ENCODE measurements at places on chromosomes 11 and 22.

DNA sequence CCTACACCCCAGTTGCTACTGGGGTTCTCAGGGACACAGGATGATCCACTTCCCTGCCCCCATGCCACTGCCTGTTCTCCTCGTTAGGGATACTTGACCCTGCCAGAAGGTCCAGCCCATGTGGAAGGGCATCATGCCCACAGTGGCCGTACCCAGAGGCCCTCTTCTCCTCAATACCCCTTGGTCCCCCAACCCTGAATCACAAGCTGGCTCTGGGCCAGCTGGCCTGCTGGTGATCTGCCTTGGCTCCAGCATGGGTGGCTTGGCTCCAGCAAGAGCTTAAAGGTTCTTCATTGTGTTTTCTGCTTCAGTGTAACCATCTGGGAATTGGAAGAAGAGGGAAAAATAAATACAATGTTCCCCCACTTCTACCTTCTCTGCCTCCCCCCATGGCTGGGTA, 11.1 kb upstream of the TPBGL start:
- DNase-seq, result no peak

DNA sequence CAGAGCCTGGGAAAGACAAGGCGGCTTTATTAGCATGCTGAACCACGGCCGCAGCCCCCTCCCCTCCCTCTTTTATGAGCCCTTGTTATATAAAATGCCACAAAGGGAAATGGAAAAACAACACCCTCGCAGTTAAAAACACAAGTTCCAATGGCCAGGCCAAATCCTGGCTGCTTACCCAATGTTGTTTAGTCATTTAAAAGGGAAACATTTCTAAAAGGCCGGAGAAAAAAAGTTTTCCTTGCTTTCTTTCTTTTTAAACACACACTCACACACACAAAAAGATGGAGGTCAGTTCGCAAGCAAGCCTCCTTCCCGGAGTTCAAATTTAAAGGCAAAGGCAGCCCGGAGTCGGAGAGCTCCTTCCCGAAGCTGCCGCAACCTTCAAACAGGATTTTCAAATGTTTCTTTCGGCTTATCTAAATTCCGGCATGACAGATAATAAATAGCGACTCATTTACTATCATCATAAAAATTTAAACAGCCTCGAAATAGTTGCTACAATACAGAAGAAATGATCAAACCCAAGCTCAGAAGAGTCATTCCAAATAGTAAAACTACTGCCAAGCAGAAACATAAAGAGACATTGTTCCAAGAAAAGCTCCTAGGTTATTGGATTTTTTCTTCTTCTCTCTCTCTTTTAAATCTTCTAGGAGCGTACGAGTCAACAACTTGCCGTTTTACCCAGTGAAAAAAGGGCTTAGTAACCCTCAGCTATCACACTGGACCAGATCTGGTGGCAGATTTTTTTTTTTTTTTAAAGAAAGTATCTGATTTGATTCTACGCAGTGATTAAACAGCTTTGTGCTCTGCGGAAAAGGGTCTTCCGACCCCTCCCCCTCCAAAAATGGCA, 3.5 kb downstream of the PHF21B start:
- DNase-seq, result no peak

DNA sequence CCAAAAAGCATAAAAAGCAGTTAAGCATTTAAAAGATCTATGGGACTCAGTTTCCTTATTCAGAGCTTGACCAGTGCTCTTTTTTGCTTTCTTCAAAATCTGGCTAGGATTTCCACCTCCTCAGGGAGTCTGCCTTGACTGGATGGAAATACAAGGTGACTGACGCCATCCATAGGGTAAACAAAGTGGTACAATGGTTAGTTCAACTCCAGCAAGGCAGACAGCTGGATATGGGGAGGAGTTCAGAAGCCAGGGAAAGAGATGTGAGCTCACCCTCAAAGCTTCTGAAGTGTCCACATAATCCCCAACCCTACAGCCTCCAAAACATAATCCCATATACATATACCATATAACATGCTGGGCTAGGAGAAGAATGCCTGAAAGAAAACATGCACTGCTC, 52.0 kb downstream of the KIRREL3 start:
- DNase-seq, result no peak

GRCh38 chr11:127223633-127224032, 223.1 kb upstream of the KIRREL3 start:
- DNase-seq, result no peak

DNA sequence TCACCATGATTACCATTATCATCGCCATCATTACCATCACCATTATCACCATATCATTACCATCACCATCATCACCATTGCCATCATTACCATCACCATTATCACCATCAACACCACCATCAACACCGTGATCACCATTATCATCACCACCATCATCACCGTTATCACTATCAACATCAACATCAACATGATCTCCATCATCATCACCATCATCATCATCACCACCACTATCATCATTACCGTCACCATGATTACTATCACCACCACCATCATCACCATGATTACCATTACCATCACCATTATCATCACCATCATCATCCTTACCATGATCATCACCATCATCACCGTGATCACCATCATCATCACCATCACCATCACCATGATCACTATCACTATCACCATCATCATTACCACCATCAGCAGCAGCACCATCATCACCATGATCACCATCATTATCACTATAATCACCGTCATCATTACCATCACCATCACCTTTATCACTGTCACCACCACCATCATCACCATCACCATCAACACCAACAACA, 753.7 kb downstream of the BRD1 start:
- DNase-seq, result no peak

DNA sequence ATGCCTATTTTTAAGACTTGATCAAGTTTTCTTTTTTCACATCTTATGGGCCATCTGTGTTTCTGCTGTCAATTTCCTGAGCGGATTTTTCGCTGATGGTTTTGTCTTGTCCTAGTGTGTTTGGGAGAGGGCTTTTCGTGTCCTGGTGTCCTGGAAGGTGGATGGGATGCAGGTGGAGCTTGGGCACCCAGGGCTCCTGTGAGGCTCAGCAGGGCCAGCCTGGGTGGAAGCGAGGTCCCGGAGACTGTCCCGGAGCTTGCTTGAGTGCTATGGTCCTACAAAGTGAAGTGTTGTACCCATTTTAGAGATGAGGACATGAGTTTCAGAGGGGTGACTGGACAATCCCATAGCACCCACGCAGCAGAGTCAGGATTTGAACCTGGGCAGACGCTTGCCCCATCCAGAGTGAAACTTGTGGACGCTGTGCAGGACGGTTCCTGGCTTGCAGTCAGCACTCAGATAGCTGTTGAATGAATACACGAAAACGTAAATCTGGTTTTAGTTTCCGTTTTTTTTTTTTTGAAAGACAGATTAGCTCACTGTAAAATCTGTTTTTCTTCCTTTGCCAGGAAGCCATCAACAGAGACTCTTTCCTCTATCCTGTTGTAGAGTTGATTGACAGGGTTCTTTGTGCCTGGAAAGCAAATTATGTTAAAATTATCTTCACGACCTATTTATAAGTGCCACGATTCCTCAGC, 64.1 kb downstream of the TBC1D22A start:
- no peak for DNase-seq

DNA sequence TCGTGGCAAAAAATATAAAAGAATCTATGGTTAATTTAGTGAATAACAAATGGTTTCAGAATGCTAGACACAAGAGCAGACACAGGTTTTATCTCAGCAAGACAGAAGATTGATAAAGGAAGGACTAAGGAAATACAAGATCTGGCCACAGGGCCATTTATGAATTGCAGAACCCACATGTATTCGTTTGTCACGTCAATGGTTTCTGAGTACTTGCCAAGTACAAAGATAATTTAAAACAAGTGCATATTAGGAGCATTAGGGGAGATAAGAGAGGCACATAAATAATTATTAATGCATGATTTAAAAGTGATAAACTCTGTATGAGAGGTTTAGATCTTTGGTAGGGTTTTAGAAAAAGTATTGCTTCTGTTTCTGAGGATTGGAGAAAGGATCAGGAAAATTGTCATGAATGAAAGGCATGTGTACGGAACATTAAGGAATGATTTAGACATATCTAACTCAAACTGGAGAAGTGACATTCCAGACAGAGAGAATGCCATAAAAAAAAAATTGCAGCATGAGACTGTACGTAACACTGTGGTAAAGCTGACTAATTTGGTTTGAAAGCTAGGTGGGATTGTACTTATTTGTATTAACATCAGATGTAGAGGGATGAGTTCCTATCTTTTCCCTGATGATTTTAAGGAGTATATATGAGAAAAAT, 727.1 kb downstream of the NELL1 start:
- no peak for DNase-seq

DNA sequence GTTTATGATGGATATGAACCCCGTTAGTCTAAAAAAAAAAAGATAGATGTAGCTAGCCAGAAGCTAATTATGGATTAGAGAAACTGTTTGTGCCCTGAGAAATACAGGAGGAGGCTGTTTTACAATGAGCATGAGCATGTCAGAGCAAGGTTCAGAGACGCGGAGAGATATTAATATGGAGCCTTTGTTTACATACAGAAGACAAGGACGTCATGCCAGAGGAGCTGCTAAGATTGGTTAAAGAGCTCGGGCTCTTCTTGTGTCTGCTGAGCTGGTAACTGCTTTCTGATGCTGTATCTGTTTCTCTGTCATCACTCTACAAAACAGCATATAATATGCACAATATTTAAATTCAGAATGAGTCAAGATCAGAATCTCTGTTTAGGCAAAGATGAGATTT, 24.9 kb upstream of the CCDC89 start:
- DNase-seq, result no peak

DNA sequence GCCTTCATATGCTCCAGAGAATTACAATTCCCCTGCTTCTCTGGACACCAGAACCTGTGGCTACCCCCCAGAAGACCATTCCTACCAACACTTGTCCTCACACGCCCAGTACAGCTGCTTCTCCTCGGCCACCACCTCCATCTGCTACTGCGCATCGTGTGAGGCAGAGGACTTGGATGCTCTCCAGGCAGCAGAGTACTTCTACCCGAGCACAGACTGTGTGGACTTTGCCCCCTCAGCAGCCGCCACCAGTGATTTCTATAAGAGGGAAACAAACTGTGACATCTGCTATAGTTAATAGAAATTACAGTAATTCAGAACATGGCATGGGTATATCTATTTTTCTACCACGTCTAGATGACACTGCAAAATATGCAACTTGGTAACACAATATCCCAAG, 9.8 kb downstream of the POU2AF3 start:
- no peak for DNase-seq

DNA sequence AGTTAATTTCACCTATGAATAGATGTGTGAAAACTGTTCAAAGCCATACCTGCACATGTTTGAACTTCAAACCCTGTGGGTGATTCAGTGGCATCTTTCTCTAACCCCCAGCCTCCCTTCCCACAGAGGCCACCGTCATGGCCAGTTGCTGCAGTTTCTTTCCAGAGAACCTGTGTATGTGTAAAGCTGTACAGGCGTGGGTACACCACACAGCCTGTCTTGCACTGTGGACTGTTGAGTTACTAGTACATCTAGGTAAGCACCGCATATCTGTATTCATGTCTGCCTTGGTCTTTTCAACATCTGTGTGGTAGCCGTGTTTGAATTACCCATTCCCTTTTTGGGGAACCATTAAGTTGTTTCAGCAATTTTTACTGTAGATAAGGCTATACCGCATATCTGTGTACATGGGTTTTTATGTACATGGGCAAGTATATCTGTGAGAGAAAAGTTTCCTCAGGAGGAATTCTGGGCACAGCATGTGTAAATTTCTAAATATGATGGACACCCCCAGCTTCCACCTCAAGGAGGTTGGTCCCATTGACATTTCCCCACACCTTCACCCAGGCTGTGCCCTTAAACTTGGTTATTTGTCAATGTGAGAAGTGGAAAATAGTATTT, 13.9 kb downstream of the NEAT1 start:
- DNase-seq, result no peak

DNA sequence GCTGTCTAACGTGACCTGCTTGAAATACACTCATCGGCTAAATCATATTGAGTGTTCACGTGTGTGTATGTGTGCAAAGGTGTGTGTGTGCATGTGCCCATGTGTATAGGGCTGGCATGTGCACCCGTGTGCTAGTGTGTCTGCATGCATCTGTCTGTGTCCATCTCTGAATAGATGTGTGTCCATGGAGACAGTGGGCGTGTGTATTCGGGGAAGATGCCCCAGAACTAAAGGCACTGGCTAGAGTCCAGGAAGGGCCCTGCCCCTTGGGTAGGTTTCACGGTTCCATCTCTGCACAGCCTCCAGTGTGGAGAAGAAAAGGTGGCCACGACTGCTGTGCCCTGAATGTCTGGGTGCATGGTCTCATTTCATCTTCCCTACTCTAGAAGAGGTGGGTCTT, 220.3 kb downstream of the MN1 start:
- no peak for DNase-seq

- no peak for DNase-seq
Measured at GRCh38 chr11:121419836-121420235, 32.3 kb upstream of the SORL1 start.

- DNase-seq, result no peak
Measured at GRCh38 chr22:41382610-41383009, 868 bp downstream of the TEF start.

DNA sequence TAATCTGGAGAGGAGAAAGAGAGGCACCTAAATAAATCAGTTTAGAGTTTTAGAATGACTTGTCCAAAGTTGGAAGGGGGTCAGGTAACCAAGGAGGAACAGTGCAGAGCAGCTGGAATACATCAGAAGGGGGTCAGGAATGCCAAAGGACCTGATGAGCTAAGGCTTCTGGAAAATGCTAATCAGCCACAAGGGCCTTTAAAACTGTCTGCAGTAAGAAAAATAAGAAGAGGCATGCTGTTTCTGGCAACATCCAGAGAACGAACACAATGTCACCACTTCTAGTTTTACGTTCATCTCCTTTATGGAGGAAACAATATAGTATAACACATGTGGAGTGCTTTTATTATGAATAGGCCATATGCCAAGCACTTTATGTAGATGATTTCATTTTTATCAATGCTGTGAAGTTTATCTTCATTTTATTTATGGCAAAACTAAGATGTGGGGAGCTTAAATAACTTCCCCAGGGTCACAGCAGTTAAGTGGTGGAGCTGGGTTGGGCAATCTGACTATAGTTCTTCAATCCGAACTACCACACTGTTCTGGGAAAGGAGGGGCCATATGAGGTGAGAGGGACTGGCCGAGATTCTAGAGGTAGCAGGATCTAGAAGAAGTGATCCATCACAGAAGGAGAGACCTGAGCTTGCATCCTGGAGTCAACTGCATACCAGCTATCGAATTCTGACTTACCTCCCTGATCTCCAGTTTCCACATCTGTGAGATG, 22.6 kb downstream of the ACO2 start:
- no peak for DNase-seq

DNA sequence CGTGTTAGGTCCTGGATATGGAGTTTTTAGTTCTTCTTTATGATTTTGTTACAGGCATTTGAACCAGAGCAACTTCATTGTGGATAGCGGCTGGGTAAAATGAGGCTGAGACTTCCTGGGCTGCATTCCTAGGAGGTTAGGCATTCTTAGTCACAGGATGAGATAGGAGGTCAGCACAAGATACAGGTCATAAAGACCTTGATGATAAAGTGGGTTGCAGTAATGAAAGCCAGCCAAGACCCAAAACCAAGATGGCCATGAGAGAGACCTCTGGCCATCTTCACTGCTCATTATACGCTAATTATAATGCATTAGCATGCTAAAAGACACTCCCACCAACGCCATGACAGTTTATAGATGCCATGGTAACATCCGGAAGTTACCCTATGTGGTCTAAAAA, 23.4 kb upstream of the CLMP start:
- DNase-seq, result no peak
